ENCODE measurements at places on chromosomes 7 and 10.

GRCh38 chr10:114239994-114240345 is 916 bp downstream of the VWA2 start:
- no peak for DNase-seq

- no peak for DNase-seq
Observed at GRCh38 chr10:110181451-110181850, 26.0 kb upstream of the MXI1 start.

- DNase-seq, result no peak
Observed at GRCh38 chr7:131164025-131164925, 163.4 kb upstream of the MKLN1 start.

DNA sequence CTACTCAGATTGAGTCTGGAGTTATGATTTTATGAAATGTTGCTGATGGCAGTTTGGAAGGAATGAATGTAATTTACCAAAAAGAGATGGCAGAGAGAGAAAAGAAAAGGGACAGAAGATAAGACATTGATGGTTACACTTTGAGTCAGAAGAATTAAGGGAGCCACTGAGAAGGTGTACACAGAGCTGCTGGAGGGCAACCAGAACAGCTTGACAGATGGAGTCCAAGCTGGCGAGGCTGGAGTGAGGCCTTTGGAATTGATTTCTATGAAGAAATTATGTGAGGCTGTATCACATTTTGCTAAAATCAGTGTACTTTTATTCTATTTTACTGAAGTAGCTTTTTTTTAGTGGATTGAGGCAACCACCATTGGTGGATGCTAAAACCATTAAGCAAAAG is 740.5 kb downstream of the REEP3 start:
- no peak for DNase-seq

DNA sequence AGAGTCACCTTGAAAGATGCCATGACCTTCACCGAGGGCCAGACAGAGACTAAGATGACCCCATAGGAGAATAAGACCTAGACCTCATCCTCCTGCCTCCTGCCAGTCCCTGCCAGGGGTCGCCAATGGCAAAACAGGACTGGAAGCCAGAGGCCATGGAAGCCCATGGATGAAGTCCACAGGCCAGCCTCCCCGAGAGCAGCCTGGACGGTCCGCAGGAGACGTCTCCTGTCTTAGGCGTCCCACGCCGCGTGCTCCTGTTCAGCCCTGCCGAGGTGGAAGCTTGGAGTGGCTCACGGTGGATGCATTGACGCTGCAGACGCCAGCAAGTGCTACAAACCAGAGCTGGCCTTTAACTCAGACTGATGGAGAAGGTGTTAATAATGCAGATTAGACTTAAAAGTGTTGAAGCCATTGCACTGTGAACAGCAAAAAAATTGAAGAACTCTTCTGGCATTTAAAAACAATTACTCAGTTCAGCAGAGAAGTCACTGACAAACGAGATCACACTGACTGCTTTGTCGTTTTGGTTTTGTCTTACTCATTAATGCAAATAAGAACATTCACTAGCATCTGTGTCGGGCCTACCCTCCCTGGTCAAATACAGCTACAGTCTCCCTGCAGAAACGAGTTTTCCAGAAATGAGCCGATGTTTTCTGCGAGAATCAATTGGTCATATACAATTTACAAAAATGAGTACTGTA is 38.1 kb upstream of the FAM20C start:
- no peak for DNase-seq

DNA sequence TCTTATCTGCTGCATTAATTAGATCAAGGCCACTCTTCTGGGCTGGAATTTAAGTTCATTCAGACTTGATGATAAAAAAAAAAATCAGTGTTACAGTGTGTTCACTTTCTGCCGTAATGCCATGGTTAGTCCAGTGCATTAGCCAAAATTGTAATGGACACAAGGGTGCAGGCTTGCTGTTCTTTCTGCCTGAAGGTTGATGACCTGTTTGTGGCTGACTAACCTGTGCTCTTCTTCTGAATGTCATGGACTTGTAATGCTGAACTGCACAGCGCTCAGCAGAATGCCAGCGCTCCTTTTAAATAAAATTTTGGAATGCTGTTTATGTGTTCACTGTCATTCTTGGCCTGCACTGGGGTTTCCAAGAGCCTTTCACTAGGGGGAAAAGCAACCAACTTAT is 323.2 kb downstream of the ZNF248 start:
- no peak for DNase-seq

- no peak for DNase-seq
Observed at GRCh38 chr7:159172400-159172799, 27.7 kb upstream of the VIPR2 start.

DNA sequence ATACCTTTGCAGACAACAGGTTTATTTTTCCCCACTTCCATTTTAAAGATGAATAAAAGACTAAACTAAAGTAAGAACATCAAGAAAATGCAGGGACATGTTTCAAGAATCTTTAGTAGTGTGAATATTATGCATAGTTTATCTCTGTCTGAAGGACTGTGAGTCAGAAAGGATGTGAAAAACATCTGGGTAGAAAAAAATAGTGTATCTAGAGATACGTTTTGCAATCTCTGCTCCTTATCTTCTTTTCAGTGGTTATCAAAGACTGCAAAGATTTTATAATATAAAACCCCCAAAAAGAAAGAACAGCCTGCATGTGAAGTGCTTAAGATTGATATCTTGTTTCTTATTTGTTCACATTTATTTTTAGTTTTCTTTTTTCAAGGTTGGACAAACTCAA is 101.9 kb upstream of the ARHGAP21 start:
- DNase-seq, result no peak

DNA sequence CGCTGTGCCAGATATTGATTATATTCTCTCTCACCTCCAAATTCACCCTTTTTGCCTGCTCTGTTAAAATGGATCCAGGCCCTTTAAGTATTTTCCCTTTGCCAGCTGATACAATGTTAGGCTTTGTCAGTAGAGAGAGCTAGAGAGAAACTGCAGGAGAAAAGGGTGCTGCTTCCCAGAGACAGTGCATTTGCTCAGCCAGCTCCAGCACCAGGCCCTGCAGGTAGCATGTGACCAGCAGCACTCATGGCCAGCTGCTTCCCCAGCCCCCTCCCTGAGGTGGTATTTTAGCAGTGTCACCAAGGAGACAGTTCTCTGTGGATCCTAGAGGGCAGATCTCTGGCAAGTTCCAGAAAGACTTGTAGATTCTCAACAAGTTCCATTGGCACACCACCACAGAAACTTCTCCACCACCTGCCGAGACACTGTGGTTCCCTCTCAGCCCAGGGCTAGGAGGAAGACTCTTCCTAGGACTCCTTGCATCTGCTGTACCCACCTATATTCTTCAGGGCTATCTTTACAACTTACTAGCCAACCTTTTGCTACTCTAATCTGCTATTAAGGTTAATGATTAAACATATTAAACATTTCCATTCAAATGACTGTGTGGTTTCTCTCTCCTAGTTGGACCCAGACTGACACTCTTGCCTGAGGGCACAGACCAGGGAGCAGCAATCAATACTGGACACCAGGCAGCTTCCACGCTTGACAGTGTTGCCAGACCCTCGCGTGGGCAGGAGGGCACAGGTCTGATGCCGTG is 35.6 kb upstream of the ADAM12 start:
- no peak for DNase-seq

DNA sequence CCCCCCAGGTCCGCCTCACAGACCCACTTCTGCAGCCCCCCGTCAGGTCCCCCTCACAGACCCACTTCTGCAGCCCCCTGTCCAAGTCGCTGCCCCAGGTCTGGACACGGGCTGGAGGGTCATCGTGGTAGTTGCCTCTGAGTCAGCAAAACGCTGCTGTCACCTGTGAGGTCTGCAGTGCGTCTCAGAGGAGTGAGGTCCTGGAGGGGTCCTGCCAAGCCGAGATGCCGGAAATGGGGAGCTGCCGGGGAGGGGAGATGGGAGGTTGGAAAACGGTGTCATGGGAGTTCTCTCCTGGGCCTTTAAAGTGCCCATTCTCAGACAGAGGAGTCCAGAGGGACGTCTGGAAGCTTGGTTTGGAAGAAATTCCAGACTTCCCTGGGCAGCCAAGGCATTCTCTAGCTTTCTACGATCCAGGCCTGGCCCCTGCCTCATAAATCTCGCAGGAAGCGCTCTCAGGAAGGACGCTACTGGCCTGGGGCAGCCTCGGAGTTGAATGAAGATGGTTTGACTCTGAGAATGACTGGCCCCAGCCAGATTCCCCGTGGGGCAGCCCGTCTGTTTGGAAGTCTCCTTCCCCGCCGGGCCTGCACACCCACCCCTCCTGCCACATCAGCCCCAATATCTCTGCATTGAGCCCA is 38.7 kb downstream of the CALML3 start:
- no peak for DNase-seq

- no peak for DNase-seq
Observed at GRCh38 chr10:52950578-52950977, 178.0 kb upstream of the MBL2 start.

GRCh38 chr10:88664142-88664541 is at the start of gene LIPF:
Gene LIPF (plus strand): TSS chr10:88664442. CDS start chr10:88667298, 2,856 bp downstream.
- DNase-seq, result no peak

GRCh38 chr7:106866298-106867281 is 1.5 kb downstream of the PIK3CG start:
- peak; percentile 27 for DNase-seq

GRCh38 chr10:43077421-43078171 is 727 bp downstream of the RET start:
- DNase-seq, result no peak

DNA sequence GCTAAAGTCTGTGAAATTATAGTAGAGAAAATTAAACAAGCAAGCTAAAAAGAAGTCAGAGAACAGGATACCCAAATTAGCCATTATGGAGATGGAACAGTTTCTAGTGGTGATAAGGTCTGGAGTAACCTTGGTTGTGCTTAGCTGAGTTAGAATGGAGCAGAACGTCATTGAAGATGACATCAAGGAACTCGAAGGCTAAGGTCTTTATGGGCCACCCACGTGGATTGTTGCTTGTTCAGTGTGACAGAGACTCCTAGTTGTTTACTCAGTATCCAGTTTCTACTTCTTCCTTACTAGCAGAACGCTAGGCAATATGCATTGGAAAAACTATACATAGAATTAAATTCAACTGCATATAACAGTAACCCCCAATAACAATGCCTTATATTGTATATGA is 39.7 kb downstream of the AHCYL2 start:
- DNase-seq, result no peak

DNA sequence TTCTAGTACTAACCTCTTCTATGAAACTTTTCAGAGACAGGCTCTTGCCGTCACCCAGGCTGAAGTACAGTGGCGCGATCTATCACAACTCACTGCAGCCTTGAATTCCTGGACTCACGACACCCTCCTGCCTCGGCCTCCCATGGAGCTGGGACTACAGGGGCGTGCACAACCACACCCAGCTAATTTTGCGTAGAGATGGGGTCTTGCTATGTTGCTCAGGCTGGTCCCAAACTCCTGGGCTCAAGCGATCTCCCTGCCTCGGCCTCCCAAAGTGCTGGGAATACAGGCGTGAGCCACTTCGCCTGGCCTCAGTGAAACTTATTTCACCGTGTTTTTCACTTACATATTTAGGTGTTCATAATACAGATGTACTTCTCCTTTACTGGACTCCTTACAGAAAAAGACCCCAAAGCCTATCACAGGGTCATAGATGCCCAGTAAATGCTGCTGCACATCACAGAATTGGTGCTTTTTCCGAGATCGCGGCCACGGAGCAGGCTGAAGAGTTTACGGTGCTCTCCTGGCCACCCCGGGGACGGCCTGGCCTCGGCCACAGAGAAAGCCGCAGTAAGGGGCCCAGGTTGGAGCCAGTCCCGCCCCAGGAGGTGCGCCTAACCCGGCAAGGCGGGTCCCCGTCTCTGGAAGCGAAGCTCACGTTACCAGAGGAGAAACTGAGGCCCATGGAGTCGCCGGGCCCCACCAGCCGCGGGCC is 595 bp downstream of the TBL2 start:
- DNase-seq, result peak; percentile 17

DNA sequence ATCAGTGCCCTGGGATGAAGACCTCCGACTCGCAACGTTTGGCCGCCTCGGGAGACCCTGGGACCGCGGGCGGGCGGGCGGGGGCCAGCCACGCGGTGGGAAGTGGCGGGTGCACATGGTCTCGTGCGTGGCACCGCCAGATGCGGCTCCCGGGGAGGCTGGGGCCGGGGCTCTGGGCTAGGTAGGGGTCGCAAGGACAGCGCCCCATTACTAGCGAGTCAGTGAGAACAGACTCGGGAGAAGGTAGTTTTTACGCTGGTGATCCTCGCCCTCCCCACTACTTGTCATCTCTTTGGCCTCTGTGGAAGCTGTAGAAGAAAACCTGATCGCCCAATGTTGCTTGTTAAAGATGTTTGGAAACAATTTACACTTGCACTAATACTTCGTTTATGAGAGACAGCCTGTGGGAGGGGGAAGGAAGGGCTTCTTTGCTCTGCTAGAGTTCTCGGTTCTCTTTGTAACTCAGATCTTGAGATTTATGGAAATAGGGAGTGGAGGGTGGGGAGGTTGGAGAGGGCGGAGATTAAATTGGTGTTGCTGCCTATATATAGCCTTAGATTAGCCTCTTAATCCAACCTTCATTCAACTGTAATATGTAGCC is 591 bp downstream of the BZW2 start:
- DNase-seq, result peak; percentile 32

- no peak for DNase-seq
Observed at GRCh38 chr10:77989081-77989724, 40.1 kb downstream of the POLR3A start.

- peak; percentile 80 for DNase-seq
Observed at GRCh38 chr10:24722676-24723385, 856 bp downstream of the ARHGAP21 start.

GRCh38 chr7:81777697-81778096 is 7.8 kb upstream of the HGF start:
- DNase-seq, result no peak

- no peak for DNase-seq
Observed at GRCh38 chr10:112779025-112779770, 170.8 kb upstream of the TCF7L2 start.

- no peak for DNase-seq
Observed at GRCh38 chr10:9239298-9239697, 1184.8 kb downstream of the GATA3 start.

GRCh38 chr7:146146831-146147486 is 30.4 kb downstream of the CNTNAP2 start:
- DNase-seq, result no peak

Data from DND-41 (cell line).